ENCODE measurements at places on chromosomes 4 and X. TPM values are rescaled to one million over a fixed set of nuclear protein-coding genes. Genes with fewer than 3 reads are reported as not detected.

DNA sequence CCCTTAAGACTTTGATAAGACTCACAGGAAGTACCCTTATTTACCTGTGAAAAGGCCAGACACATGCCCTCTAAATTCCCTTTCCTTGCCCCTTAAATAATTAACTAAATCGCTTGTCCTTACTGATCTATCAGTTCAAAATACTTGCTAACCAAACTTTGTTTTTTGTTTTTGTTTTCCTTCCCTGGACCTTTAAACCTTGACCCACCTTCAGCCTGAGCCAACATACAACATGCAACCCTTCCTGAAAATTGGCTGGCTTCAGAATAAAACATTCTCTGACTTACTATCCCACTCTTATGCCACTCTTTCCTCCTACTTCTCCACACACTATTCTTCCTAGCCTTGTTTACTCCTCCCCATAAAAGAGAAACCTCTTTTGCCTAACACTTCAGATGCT is 448.1 kb upstream of the TRAM1L1 start:
- no peaks in the 10 kb centered on the region for H3K4me1 ChIP-seq
- H3K27me3 ChIP-seq: no peaks in the 10 kb centered on the region

DNA sequence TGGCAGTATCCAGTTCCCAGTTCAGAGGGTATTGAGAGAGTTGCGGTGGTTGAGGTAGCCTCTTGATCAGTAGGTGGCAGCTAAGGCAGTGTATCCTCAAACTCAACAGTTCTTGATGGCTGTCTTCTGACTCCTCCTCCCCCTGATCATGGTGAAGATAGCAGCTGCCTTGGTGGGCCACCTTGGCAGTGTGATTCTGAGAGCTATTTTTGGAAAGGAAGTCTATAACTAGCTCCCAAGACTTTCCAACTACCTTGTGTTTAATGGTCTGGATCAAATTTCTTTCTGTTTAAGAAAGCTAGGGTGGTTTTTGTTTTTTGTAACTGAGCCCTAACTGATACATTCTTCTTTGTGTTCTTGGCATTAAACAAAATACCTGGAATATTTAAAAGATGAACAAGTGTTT is 10.5 kb upstream of the TBC1D19 start:
- no peak overlapping the region for H3K27ac ChIP-seq
- no peaks in the 10 kb centered on the region for H3K4me1 ChIP-seq
- no peak overlapping the region for H3K4me3 ChIP-seq
- no peaks in the 10 kb centered on the region for H3K36me3 ChIP-seq
- peaks cover 10% of the 10 kb centered on the region for H3K27me3 ChIP-seq
- no peak for DNase-seq

DNA sequence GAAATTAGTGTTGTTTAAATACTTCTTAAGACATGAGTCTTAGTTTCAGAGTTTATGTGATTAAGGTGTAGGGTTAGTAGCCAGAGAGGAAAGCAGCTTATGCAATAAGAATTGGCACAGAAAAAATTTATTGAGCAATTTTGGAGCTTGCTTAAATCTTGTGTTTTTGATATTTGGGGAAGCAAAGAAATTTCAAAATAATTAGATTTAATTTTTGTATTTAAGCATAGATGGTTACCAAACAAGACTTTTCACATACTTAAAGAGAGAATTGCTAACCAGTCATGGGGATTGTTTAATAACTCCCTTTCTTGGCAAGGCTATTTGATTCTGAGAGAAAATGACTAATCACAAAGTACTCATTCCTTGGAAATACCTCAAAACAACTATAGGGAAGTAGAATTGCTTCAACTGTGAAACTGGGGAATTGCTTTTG is 202.0 kb upstream of the GRID2 start:
- no peaks in the 10 kb centered on the region for H3K27me3 ChIP-seq
- no peaks in the 10 kb centered on the region for H3K36me3 ChIP-seq
- H3K4me1 ChIP-seq: no peaks in the 10 kb centered on the region
- no peak for DNase-seq
- no peak overlapping the region for H3K27ac ChIP-seq

DNA sequence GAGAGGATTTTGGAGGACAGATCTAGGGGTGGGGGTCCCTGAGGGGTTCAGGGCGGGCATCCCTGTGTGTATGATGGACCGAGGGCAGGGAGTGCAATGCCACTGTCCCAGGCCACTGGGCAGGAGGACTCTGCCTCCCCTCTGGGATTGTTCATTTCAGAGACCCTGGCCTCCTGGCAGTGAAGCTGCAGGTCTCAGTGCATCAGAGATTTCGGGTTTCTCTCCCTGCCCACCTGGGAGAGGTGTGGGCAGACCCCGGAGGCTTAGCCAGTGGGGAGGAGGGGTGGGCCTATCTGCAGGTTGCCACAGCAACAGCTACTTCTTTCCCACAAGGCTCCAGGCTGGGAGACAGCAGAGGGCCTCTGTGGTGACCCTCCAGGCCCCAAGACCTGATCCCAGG is 80.1 kb upstream of the LRPAP1 start:
- H3K4me3 ChIP-seq: no peak overlapping the region
- H3K4me1 ChIP-seq: no peaks in the 10 kb centered on the region
- H3K27me3 ChIP-seq: peaks cover 12% of the 10 kb centered on the region
- no peak for DNase-seq
- no peaks in the 10 kb centered on the region for H3K36me3 ChIP-seq

Gene PRSS12
- total RNA-seq: not detected

- peaks cover 8% of the 10 kb centered on the region for H3K27me3 ChIP-seq
- H3K4me1 ChIP-seq: no peaks in the 10 kb centered on the region
- no peaks in the 10 kb centered on the region for H3K36me3 ChIP-seq
- DNase-seq: no peak
- H3K4me3 ChIP-seq: no peak overlapping the region
These were observed 54.4 kb downstream of the HMX1 start for GRCh38 chr4:8817096-8817812.

Gene C4orf54
- total RNA-seq: not detected

DNA sequence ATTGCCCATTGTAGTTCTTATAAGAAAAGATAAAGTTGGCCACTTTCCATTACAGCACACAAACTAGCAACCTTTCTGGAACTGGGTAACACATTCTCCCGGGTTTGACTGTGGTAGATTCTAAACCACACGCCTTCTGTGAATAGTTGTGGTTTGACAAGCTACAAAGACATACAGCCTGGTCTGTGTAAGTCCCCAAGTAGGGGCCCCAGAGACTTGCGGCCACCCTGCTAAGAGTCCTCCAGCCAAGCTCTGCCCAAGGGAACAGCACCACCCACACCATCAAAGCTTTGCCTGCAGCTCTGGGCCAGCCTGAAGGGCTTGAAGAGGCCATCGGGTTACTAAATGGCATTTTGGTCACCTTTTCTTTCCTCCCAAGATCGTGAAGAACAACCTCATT is 203.4 kb downstream of the MAML3 start:
- H3K36me3 ChIP-seq: no peaks in the 10 kb centered on the region
- no peak for DNase-seq
- H3K4me1 ChIP-seq: peaks cover 20% of the 10 kb centered on the region
- peak overlapping the region; percentile 60 for H3K27ac ChIP-seq
- H3K27me3 ChIP-seq: no peaks in the 10 kb centered on the region
- peak overlapping the region; percentile 33 for H3K4me3 ChIP-seq

Gene MAP7D2
- 0.16 TPM for total RNA-seq

- peaks cover 4% of the 10 kb centered on the region for H3K27me3 ChIP-seq
These were observed 52.2 kb downstream of the NALF2 start for GRCh38 chrX:69556060-69557011.

- H3K4me1 ChIP-seq: no peaks in the 10 kb centered on the region
- no peak overlapping the region for H3K4me3 ChIP-seq
- no peak for DNase-seq
- no peak overlapping the region for H3K27ac ChIP-seq
- no peaks in the 10 kb centered on the region for H3K36me3 ChIP-seq
These were observed 24.3 kb downstream of the TMEM255A start for GRCh38 chrX:120286733-120287512.

Gene SLC6A14
- not detected for total RNA-seq

- H3K4me1 ChIP-seq: no peaks in the 10 kb centered on the region
- H3K36me3 ChIP-seq: no peaks in the 10 kb centered on the region
- no peak for DNase-seq
- H3K27ac ChIP-seq: no peak overlapping the region
These were observed 50.4 kb downstream of the C4orf50 start for GRCh38 chr4:5967783-5968182.

DNA sequence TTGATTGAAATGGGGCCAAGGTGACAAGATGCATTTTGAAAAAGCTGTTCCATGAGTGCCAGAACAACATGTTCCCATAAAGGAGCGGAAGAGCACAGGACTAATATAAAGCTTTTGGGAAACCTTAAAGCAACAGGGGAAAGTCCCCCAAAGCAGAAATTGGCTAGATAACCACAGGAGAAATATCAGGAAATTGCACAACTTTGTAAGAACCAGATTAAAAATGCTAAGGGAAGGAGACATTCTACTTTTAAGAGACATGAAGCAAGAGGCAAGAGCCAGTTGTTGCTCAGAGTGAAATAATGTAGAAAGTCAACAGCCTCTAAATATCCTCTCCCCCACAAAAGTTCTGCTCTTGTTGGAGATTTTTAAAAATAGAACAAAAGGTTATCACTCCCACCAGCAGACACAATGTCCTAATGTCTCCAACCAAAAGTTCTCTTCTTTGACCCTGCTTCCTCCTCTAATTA is 85.2 kb upstream of the LNX1 start:
- peaks cover 2% of the 10 kb centered on the region for H3K27me3 ChIP-seq
- H3K4me1 ChIP-seq: no peaks in the 10 kb centered on the region
- no peak overlapping the region for H3K4me3 ChIP-seq
- no peak for DNase-seq
- H3K36me3 ChIP-seq: peaks cover 4% of the 10 kb centered on the region
- no peak overlapping the region for H3K27ac ChIP-seq

DNA sequence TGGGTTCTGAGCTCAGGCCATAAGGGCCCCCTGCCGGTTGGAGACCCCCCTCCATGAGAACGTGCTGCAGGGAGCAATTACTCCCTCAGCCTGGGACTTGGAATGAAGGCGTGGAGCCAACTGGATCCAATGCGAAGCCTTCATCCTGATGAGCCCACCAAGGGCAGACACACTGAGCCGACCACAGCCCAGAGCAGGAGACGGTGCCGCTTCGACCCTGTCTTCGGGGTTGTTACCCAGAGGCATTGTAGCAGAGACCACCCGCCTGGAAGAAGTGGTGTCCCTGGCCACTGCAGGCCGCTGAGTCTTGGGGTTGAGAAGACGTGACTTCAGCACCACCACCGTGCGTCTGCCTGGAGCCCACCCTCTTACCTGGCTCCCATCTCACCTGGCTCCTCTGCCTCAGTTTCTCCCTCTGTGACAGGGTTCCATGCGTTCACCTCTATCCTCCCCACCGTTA is 7.0 kb upstream of the NKX1-1 start:
- H3K27me3 ChIP-seq: peaks cover 38% of the 10 kb centered on the region
- H3K4me3 ChIP-seq: no peak overlapping the region
- peaks cover 11% of the 10 kb centered on the region for H3K36me3 ChIP-seq
- H3K4me1 ChIP-seq: peaks cover 5% of the 10 kb centered on the region
- H3K27ac ChIP-seq: no peak overlapping the region

GRCh38 chr4:11741190-11741652 is 312.5 kb upstream of the HS3ST1 start:
- H3K4me3 ChIP-seq: no peak overlapping the region
- DNase-seq: no peak
- peaks cover 3% of the 10 kb centered on the region for H3K27me3 ChIP-seq
- no peaks in the 10 kb centered on the region for H3K4me1 ChIP-seq
- H3K36me3 ChIP-seq: no peaks in the 10 kb centered on the region

Gene HS3ST1
- 0.60 TPM for total RNA-seq

Gene HDX
- 0.42 TPM for total RNA-seq

- no peak overlapping the region for H3K4me3 ChIP-seq
- H3K36me3 ChIP-seq: no peaks in the 10 kb centered on the region
- H3K4me1 ChIP-seq: no peaks in the 10 kb centered on the region
- H3K27ac ChIP-seq: no peak overlapping the region
These were observed 19.8 kb upstream of the PASD1 start for GRCh38 chrX:151543706-151544105.

GRCh38 chrX:85065512-85066198 is 62.0 kb downstream of the APOOL start:
- H3K4me1 ChIP-seq: no peaks in the 10 kb centered on the region
- no peaks in the 10 kb centered on the region for H3K27me3 ChIP-seq
- H3K27ac ChIP-seq: no peak overlapping the region
- H3K36me3 ChIP-seq: peaks cover 20% of the 10 kb centered on the region
- no peak overlapping the region for H3K4me3 ChIP-seq

- DNase-seq: no peak
- no peaks in the 10 kb centered on the region for H3K4me1 ChIP-seq
- no peak overlapping the region for H3K27ac ChIP-seq
- H3K36me3 ChIP-seq: no peaks in the 10 kb centered on the region
- no peak overlapping the region for H3K4me3 ChIP-seq
These were observed 212.5 kb upstream of the CXorf66 start for GRCh38 chrX:140177821-140178220.

DNA sequence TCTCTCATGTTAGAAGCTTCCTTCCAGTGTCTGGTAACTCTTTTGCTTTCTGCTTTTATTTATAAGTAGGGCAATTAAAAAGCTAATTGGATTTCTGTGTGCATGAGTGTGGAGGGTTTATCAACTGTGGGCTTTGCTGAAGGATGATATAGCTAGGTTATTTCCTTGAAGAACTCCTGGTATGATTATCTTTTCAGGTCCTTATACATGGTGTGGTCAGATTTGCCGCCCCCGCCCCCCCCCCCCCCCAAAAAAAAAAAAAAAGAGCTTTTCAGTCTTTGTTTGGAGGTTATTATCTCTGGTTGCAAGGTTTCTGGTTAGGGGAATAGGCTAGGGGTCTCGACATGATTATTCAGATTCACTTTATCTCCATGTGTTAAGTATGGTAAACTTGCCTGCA is 35.9 kb downstream of the MOB1B start:
- H3K36me3 ChIP-seq: peaks cover 6% of the 10 kb centered on the region
- DNase-seq: no peak
- H3K27ac ChIP-seq: no peak overlapping the region
- no peak overlapping the region for H3K4me3 ChIP-seq

GRCh38 chr4:169080981-169081380 is 70.9 kb upstream of the CBR4 start:
- no peak overlapping the region for H3K4me3 ChIP-seq
- H3K4me1 ChIP-seq: peaks cover 13% of the 10 kb centered on the region
- H3K27ac ChIP-seq: no peak overlapping the region
- no peaks in the 10 kb centered on the region for H3K36me3 ChIP-seq
- peaks cover 5% of the 10 kb centered on the region for H3K27me3 ChIP-seq
- DNase-seq: no peak

Gene JCHAIN
- total RNA-seq: 6.9 TPM

DNA sequence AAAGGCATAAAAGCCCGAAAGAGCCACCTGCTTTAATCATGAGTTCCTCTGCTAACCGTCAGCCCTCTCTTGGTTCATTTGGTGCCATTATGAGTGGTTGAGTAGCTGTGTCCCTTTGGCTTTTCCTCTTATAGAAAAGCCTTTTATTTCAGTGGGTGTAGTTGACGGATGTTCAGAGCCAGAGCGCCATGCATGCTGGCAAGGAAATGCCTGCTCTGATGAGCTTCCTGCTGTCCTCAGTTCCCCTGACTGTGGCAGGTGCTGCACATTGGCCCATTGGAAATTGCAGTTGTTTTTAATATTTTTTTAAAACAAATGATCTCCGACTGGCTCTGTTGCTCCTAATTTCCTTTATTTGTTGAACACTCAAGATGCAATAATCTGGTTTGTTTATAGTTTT is 77.3 kb upstream of the LIMCH1 start:
- no peak overlapping the region for H3K4me3 ChIP-seq
- no peaks in the 10 kb centered on the region for H3K36me3 ChIP-seq
- H3K4me1 ChIP-seq: no peaks in the 10 kb centered on the region
- no peak overlapping the region for H3K27ac ChIP-seq

Gene ZNF518B
- 62.5 TPM for total RNA-seq
